ENCODE measurements at places on chromosomes 11 and 22.

DNA sequence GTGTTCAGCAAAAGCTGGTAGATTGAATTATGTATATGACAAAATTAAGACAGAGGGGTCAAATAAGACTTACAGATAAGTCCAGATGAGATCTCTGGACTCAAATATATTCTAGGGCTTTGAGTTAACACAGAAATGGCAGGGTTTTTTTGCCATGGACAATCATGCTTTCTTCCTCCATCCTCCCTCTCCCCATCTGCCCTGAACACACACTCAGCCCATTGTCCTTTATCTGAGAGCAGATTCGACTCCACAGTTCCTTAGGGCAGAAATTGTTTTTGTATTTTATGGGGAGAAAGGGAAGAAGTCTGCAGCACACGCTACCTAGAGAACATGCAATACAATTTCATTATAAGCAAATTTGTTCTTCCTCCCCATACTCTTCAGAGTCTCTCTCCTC lies 86.8 kb downstream of the SLC1A2 start:
- DNase-seq = no peak

DNA sequence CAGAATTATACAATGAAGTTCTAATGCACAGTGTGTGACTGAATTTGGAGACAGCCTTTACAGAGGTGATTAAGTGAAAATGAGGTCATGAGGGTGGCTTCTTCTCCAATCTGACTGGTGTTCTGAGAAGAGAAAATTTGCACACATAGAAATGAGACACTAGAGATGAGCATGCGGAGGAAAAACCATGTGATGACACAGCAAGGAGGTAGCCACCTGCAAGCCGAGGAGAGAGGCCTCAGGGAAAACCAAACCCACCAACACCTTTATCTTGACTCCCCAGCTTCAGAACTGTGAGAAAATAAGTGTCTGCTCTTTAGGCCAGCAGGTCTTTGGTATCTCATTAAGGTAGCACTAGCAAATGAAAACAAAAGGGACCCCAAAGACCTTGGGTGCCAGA lies 93.2 kb downstream of the GGTLC2 start:
- DNase-seq = peak; percentile 13

DNA sequence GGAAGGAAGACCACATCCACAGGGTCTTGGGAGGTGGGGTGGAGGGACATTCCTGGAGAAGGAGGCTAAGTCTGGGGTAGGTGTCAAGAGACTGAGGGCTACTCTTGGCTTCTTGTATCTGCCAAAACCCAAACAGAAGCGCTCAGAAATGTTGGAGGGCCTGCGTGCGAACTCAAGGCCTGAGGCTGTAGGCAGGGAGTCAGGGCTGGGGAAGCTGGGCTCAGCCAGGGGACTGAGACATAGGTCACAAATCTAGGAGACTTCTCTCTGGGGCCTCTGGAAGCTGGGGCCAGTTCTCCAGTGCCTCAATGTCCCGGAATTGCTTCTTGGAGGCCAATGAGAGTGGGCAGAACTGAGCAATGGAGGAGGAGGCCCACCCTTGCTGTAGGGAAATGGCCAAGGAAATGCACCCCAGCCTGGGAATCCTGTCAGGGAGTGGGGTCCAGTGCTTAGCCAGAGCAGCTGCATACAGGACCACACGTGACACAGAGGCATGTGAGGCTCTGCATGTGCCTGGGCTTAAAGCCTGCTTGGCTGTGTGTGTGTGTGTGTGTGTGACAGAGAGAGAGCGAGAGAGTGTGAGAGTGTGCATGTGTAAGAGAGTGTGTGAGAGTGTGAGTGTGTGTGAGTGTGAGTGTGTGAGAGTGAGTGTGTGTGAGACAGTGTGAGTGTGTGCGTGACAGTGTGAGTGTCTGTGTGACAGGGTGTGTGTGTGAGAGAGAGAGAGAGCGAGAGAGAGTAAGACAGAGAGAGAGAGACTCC lies 141.3 kb downstream of the ST3GAL4 start:
- DNase-seq = no peak

DNA sequence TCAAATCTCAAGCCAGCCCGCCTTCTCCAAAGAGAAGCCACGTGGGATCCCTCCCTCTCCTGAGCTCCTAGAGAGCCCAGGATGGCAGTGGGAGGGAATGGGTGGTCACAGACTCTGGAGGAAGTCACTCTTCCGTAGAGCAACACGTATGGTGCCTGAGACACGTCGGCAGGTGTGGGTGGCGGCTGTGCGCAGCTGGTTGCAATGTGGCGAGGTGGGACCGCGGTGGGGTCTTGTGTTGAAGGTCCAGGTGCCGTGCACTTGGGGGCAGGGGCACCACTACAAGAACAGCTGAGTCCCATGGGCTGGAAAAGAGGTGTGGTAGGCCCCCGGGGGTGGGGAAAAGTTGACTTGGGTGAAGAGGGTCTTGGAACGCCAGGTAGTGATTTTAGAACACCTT lies 13.4 kb upstream of the CCND1 start:
- no peak for DNase-seq

GRCh38 chr11:94196363-94196762 lies 67.7 kb downstream of the PANX1 start:
- no peak for DNase-seq

DNA sequence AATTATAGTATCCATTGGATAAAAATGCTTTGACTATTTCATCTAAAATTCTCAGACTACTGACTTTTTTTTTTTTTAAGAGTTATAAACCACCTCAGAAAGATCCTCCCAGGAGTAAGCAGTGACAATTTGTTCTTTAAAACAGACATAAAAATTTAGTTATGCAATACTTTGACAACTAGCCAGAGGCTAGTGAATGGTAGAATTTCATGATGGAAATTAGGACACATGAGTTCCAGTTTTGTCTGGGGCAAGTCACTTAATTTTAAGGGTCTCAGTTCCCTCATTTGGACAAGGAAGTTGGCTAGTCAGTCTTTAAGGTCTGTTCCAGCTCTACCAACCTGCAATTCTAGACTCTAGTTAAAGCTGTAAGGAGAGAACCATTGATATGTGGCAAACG lies 2.9 kb downstream of the IL18 start:
- no peak for DNase-seq

DNA sequence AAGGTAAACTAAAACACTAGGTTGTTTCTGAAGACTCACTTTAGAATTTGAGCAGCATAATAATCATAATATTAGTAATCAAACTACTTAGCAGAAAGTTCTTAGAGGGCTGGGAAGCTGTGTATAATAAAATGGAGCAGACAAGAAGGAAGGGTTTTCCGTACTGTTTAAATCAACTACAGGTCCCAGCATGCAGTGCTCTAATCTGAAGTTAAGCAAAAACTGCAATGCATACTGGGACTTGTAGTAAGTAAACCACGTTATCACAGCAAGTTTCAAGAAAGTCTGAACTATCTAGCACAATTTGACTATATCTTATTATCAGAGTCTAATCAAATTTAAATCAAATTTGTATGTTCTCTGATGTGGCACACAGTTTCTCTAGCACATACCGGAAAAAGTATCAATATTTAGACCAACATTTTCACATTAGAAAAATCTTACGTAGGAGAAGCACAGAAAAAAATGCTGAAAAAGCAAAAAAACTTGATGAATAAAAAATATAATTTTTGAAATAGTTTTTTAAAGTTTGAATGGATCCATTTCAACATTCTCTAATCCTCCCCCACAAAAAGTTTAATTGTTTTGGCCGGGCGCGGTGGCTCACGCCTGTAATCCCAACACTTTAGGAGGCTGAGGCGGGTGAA lies 8.2 kb downstream of the PHF21A start:
- peak; percentile 81 for DNase-seq

DNA sequence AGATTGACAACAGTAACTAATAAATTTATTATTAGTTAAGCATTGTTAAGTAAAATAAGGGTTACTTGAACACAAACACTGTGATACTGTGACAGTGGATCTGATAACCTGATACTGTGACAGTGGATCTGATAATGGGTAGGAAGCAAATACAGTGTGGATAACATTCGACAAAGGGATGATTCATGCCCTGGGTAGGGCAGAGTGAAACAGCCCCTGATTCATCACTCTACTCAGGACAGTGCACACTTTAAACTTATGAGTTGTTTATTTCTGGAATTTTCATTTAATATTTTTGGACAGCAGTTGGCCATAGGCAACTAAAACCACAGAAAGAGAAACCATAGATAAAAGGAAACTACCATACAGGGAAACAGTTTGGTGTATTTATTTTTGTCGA lies 60.8 kb upstream of the CTSC start:
- no peak for DNase-seq

DNA sequence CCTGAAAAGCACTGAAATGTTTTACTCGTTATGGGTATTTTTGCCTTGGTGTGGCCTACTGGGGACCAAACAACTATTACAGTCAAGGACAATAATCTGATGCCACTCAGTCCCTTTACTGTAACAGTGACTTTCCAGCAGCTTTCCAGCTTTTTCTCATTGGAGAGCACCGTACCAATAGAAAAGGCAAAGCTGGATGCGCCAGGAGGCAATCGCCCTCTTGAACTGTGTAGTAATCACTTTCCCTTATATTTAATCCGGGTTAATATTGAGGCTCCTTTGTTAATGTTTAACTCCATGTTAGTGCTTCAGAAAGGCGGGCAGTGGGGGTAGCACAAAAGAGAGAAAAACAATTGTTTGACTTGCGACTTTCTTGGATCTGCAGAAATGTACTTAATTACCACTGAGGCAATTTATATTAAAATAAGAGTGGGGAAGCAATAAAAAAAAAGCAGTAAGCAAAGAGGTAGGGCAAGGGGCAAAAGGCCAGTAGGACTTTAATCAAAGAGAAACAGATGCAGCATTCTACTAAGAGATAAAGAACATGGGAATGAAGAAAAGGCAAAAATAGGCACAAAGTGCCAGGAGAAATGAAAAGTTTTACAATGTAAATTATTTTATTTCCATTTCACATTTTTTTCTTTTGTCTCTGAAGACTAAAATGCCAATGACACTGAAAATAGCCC lies 81.6 kb downstream of the LRRC4C start:
- no peak for DNase-seq

DNA sequence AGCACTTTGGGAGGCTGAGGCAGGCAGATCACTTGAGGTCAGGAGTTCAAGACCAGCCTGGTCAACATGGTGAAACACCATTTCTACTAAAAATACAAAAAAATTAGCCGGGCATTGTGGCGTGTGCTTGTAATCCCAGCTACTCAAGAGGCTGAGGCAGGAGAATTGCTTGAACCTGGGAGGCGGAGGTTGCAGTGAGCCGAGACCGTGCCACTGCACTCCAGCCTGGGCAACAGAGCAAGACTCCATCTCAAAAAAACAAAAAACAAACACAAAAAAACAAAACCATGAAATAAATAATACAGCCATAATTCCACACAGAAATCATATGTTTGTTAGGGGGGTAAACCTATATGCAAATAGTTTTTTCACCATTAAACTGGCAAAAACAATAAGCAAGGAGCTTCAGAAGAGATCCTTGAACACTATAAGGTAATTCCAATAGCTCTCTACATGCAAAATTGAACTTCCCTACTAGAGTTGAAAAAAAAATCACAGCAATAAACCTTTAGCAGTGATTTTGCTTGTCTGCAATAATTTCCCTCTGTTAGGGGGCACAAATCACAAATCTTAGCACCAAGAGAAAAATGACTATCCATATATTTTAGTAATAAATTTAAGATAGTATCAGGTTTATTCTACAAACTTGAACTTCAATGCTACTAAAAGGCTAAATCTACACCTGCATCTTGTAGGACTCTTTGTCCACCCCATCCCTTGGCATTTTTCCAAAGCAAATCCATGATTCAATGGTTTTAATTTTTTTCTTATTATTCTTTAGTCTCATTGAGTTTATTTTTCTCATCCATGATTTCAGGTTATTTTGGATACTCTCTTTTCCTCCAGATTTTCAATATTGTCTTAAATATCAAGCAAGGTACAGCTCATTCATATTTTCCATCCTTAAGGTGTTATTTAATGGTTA lies 3.9 kb downstream of the CSTF3 start:
- no peak for DNase-seq

DNA sequence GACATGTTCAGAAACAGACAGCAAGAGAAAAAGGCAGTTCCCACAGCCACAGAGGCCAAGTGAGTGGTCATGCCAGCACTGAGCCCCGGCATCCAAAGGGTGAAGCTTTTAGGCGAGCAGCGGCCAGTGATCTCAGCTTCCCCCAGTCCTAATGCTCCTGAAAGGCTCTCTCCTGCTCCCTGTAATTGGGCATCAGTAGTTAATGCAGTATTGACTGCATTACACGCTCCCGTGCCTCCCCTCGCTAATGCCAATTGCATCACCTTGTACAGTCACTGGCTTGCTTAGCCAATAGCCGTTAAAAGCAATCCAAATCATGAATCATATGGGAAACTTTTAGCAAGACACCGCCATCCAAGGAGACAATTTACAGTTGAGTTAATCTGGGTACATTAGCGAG lies 4.9 kb downstream of the LMO1 start:
- no peak for DNase-seq

- no peak for DNase-seq
Measured at GRCh38 chr11:100578831-100579311, 108.2 kb upstream of the ARHGAP42 start.

DNA sequence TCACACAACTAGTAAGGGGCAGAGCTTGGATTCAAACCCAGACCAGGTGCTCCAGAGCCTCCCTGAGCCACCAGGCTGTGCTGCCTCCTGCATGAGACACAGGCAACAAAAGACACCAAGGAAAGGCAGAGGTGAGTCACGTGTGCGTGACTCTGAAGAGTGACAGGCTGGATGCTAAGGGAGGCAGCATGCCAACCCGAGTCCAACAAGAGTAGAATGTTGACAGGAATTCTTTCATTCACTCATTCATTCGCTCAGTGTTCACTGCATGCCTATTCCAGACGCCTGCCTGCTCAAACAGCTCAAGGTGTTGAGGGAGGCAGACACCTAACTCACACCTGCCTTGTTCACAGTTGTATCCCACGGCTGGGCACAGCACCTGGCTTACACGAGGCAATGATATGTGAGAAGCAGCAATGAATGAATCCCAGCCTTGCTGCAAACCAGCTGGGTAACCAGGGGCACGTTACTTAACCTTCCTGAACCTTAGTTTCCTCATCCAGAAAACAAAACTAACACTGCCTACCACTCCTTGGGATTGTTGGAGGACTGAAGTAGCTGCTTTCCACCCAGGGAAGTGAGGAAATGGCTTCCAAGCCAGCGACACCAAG lies 73.8 kb upstream of the ARFGAP3 start:
- peak; percentile 14 for DNase-seq

GRCh38 chr22:40123387-40123786 lies 54.3 kb upstream of the TNRC6B start:
- no peak for DNase-seq

DNA sequence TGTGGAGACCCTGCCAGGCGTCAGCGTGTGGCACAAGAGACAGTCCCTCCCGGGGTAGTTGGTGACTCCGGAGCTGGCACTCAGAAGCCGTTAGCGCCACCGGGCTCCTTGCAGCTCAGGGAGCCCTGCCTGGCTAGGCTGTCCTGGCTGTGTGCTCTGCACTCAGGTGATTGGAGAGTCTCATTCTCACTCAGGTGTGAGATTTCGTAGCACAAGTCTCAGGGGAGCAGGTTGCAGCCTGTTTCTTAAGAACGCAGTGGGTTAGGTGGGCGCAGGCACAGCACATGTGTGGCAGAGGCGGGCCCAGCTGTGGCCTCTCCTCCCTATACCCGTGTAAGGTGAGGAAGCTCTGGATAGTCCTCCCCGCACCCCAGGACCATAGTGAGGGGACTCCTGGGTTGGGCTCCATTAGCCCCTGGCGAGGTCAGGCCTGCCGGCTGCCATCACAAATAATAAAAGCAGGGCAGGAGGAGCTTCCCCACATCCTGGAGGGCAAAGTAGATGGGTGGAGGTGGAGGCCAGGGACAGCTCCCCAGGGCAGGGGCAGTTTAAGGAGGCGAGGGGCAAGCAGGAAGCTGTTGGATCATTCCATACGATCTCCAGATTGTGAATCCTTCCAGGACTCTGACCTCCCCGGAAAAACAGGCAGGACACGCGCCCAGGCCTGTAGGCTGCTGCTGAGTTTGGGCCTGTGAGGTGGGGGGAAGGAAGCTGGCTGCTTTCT lies 39.4 kb downstream of the SBF1 start:
- DNase-seq = no peak

GRCh38 chr11:3109921-3110706 lies 52.9 kb upstream of the CARS1 start:
- DNase-seq = peak; percentile 43
